ENCODE measurements at places on chromosomes 13 and 19.
A peak's percentile ranks its signal among the peaks of the same experiment; 100 is the strongest.

GRCh38 chr19:37136111-37136510 lies 36.4 kb downstream of the ZNF585A start:
- no peak for DNase-seq

DNA sequence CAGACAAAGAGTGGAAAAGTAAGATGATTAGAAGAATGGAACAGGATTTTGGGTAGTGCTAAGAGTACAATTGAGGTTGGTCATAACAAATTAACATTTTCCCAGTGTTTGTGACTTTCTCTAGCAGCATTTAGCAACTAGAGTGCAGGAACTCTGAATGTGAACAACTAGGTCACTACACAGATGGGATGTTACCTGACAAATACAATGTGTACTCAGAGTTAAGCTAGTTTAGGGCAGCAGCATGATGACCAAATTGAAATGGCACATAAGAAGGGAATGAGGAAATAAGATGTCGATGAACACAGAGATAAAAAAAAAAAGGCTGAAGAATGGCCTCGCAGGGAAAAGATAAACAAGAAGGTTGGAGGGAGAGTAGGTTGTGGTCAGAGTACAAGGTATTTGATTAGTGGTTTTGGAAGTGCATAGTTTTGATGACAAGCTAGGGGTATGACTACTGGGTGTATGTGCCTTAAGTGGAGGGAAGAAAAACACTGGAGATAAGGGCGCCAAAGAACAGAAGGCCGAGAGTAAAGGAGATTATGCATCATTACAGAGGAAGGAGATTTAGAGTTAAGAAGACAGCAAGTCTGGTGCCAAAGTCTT lies 381.1 kb downstream of the FGF14 start:
- DNase-seq, result no peak

DNA sequence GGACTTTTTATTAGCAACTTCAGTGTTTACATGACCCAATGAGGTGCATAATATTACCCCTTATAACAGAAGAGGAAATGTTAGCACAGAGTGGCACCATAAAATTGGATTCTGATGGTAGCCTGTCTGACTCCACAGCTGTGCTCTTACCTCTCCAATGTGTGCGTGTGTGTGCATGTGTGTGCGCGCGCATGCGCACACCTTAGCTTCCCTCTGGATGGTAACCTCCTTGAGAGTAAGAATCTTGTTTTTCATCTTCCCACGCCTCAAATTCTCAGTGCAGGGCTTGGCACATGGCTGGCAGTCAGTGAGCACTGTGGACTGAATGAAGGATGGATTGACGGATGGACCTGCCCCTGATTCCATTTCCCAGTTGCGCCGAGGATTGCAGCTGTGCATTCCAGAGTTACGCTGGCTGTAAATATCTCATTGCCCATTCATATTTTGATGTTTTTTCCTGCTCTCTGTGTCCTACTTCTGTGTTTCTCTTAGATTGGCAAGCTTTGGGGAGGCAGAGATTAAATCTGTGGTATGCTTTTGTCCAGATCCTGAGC lies 99.2 kb upstream of the WASF3 start:
- DNase-seq, result no peak

DNA sequence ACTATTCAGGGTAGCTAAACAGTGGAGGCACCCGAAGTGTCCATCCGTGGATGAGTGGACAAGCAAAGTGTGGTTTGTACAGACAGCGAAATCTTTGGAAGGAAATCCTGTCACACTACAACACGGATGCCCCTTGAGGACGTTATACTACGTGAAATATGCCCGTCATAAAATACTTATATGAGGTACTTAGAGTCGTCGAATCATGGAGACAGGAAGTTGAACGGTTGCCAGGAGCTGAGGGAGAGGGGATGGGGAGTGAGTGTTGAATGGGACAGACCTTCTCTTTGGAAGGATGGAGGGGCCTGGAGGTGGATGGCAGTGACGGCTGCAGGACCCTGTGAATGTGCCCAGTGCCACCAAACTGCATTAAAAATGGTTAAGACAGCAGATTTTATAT lies 11.6 kb downstream of the ATP4B start:
- DNase-seq, result peak; percentile 6

DNA sequence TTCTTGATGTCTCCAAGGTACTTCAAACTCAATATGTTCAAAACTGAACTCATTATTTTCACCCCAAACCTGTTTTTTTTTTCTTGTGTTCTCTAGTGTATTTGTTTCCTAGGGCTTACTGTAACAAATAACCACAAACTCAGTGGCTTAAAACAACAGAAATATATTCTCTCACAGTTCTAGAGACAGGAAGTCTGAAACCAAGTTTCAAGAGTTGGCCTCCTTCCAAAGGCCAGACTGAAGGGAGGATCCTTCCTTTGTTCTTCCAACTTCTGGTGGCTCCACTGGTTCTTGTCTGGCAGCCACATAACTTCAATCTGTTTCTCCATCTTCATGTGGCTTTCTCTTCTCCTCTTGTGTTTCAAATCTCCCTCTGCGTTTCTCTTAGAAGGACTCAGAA lies 62.0 kb upstream of the PDCD5 start:
- DNase-seq, result no peak

- DNase-seq, result no peak
Measured at GRCh38 chr19:39284032-39284431, 12.2 kb upstream of the IFNL1 start.

- peak; percentile 68 for DNase-seq
Measured at GRCh38 chr13:36903925-36904595, 16.0 kb downstream of the SMAD9 start.

DNA sequence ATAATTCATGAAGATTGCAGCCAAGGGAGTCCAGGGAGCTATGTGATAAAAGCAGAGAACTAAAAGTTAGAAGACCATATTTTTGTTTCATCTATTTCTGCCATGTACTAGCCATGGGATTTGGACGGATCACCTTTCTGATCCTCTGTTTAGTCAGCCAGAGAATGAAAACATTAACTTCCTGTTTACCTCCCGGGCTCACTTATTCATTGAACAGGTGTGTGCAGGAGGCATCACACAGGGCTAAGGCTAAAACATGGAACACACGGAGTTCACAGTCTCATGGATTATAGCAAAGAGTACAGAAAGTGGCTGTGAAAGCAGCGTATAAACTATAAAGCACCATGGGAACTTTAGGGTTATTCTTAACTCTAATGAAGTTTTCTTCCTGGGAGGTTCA lies 96.8 kb downstream of the GPR12 start:
- DNase-seq, result peak; percentile 75

- no peak for DNase-seq
Measured at GRCh38 chr13:25097426-25097825, 1.5 kb downstream of the PABPC3 start.

DNA sequence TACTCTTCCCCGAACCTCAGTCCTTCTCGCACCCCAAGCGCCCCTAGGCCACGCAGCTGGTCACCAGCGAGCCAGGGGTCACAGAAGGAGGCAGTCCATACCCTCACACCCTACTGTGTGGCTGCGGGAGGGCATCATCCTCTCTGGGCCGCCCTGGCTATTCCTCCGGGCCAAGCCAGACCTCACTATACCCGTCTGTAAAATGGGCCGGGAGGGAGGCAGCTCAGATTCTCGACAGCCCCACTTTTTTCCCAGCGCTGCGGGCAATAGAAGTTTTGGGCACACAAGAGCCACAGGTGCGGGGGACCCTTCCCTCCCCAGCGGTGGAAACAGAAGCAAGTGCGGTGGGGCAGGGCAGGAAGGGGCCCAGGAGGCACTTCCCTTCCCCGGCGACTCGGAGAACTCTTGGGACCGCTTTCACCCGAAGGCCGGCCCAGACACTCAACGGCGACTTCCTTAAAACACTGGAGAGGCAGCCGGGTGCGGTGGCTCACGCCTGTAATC lies 5.6 kb upstream of the ARRDC2 start:
- no peak for DNase-seq

- DNase-seq, result no peak
Measured at GRCh38 chr13:38624822-38625221, 62.1 kb upstream of the FREM2 start.

DNA sequence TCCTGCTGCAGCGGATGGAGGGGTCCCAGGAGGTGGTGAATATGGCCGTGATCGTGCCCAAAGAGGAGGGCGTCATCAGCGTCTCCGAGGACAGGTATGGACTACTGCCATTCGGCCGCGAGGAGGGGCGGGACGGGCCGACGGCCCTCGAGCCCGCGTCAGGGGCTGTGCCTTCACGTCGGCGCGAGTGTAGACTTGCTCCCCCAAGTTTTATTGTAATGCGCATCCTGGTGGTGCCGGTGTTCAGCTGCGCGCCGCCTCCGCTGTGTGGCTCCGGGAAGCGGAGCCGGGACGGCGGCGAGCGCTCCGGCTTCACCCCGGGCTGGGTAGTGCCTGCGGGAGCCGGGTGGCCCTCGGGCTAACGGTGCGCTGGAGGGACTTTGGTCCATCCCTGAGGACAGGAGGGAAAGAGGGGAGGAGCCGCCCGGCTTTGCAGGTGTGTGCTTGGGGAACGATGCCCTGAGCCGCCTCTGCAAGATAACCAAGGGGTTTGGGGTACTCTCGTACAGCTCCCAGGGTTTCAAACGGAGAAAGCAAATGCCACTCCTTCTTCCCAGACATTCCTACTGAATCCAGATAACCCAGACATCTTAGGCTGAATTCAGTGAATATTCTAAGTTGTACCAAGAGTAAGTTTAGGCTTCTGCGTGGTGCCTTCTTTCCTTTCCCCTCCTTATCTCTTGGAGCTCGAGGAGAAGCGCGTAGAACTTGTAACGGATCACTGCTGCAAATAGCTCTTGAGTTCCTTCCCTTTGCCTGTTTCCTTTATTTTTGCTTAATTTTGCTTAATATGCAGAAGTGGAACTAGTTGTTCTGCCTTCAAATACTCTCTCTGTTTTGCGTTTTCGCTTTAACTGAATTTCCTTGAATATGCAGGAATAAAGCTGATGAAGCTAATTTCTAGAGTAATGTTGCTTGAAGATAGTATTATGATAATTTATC lies 740 bp downstream of the WDFY2 start:
- DNase-seq, result peak; percentile 31

DNA sequence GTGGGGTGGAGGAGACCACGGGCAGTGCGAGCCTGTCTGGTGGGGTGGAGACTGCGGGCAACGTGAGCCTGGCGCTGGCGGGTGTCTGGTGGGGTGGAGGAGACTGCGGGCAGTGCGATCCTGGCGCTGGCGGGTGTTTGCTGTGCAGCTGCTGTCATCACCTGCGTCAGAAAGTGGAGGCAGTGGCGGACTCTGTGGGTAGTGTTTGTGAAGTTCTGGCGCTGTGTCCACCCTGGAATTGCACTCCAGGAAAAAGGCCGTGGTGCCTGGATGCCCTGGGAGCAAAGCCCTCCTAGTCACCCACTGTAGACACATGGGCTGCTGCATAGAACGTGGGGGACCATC lies 6.2 kb downstream of the TEX29 start:
- DNase-seq, result no peak

GRCh38 chr19:35869327-35870123 lies 1.2 kb downstream of the APLP1 start:
- DNase-seq, result peak; percentile 89

- DNase-seq, result no peak
Measured at GRCh38 chr13:74210693-74211393, 76.6 kb upstream of the KLF12 start.

DNA sequence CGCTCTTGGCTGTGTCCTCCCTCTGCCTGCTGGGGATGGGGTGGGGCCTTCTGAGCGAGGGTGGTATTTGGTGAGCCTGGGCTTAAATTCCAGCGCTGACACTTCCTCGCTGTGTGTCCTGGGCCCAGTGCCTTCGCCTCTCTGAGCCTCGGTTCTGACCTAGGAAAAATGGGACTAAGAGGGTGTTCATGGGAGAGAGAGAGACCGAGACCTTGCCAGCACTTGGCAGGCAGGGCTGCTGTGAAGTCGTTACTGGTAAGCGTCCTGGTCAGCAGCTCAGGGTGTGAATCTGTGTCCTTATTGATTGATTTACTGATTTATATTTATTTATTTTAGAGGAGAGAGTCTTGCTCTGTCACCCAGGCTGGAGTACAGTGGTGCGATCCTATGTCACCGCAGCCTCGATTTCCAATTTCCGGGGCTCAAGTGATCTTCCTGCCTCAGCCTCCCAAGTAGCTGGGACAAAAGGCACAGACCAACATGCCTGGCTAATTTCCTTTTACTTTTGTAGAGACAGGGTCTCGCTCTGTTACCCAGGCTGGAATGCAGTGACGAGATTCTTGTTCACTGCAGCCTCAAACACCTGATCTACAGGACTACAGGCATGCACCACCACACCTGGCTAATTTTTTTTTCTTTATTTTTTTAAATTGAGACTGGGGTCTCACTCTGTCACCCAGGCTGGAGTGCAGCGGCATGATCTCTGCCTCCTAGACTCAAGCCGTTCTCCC lies 2.4 kb downstream of the PKN1 start:
- DNase-seq, result no peak
